CD4-positive, alpha-beta T cell treated with Interleukin-17A for 1 hour (primary cell): ENCODE measurements at places on chromosomes 3 and 15.

GRCh38 chr15:100918034-100918689 is 995 bp upstream of the LRRK1 start:
- DNase-seq = peak; percentile 54

DNA sequence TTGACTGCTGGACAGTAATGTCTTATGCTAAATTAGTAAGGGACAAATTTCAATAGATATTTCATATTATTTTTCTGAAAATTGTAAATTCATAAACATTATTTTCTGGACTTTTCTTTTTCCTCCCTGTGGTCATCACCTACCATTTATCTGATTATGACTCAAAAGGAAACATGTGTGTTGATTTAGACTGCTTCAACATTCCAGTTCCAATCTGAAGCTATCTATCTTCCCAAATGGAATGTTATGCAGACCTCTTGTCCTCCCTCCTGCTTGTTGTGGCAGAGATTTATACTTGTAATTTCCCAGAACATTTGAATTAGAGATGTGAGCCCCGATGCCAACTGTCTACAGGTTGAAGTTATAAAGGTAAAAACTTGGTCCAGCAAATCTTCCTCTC is 803.4 kb downstream of the TUSC7 start:
- DNase-seq = no peak

- no peak for DNase-seq
Measured at GRCh38 chr15:100861511-100861991, 18.1 kb upstream of the ALDH1A3 start.

DNA sequence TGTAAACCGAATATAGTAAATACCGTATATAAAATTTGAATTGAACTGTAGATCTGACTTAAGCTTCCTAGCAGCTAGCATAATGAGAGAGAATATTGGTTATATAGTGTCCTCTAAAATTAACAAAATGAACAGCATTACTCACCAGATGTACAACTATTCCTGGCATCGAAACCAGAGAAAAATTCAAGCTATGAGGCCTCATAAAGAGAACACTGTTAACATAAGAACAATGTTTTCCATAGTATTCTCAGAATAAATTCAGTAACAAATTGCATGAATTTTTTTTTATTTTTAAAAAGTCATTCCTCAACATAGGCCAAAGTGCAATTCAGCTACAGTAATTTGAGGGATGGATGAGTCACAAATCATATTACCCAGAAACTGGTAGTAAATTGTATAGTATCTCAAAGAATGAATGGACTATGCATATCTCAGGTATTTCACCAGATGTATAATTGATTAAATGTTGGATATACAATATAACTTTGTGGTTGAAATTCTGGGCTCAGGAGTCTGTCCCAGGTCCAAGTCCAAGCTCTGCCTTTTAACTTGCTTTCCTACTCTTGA is 5.0 kb downstream of the TMEM207 start:
- DNase-seq = no peak

GRCh38 chr15:40096094-40096891 is 12.4 kb downstream of the BMF start:
- no peak for DNase-seq

DNA sequence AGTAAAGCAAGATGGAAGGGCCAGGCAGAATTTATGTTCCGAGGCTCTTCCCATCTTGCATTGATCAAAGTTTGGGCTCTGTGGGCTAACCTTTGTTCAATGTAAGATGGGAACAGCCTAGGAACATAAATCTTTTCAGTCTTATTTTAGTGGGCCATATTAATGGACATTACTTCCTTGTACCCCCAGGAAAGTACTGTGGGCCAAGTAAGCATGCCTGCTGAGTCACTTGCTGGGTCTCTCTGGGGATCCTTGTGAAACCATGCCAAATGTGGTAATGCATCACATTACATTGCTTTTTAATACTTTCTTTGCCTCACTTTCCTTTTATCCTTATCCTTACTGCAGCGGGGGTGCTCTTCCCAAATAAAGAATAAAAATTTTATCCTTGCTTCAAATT is 349.5 kb upstream of the POU1F1 start:
- DNase-seq = no peak

GRCh38 chr15:69600556-69601085 is 148.0 kb downstream of the RPLP1 start:
- DNase-seq = no peak
